ENCODE measurements at places on chromosomes 6 and 20.

DNA sequence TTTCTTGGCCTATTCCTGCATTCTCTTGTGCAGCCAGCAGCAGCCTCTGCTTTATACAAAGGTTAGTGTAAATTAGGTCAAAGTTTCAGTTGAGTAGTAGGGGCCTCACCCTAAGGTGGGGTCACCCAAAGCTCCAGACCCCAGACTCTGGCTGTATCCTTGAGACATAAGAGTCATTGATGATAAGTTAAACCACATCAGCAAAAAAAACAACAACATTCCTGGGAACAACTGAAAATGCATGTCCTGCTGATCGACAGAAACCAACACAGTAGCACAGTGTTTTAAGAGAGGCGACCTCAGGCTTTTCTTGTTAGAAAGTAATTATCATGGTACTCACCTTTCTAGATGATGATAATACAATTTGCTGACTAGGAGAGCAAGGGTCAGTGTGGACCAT is 52.6 kb downstream of the TFAP2A start:
- no peak for DNase-seq

GRCh38 chr6:154301086-154301625 is 55.4 kb downstream of the IPCEF1 start:
- DNase-seq: peak; percentile 33

DNA sequence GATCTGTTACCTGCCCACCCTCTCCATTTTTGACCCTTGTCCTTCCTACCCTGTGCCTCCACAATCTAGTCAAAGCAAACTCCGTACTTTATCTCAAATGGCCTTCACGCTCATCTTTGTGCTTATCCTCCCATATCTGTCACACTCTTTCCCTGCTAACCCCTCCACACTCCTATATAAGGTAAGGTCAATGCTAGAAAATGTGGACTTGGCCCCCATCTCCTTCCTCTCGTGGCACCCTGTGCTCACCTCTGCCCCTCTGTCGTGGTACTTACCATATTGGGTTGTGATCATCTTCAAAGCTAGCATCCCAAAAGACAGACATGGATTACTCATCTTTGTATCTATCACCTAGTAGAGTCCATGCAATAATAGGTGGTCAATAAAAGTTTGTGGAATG is 127.6 kb upstream of the FOXQ1 start:
- DNase-seq: no peak

- DNase-seq: peak; percentile 91
These were observed 271.2 kb downstream of the PRL start for GRCh38 chr6:22025468-22026163.

GRCh38 chr6:73691512-73691911 is 4.5 kb upstream of the CD109 start:
- DNase-seq: peak; percentile 38

DNA sequence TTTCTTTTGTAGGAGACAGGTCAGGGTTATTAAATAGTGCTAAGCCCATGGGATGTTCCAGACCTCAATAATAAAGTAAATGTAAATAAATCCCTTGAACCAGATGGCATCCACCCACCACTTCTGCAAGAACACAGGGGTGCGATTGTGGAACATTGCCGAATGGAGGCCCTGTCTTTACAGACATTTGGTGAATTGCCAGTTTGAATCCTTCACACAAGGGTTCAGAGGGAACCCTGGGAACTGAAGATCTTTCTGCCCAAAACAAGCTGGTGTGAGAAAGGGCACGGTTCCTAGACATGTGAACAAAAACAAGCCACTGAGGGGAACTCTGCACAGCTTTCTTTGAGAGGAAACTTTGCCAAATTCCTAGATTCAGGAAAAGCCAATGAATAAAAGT is 30.2 kb upstream of the RNF8 start:
- no peak for DNase-seq

- peak; percentile 48 for DNase-seq
These were observed 368.9 kb upstream of the SULF2 start for GRCh38 chr20:48154040-48154765.

DNA sequence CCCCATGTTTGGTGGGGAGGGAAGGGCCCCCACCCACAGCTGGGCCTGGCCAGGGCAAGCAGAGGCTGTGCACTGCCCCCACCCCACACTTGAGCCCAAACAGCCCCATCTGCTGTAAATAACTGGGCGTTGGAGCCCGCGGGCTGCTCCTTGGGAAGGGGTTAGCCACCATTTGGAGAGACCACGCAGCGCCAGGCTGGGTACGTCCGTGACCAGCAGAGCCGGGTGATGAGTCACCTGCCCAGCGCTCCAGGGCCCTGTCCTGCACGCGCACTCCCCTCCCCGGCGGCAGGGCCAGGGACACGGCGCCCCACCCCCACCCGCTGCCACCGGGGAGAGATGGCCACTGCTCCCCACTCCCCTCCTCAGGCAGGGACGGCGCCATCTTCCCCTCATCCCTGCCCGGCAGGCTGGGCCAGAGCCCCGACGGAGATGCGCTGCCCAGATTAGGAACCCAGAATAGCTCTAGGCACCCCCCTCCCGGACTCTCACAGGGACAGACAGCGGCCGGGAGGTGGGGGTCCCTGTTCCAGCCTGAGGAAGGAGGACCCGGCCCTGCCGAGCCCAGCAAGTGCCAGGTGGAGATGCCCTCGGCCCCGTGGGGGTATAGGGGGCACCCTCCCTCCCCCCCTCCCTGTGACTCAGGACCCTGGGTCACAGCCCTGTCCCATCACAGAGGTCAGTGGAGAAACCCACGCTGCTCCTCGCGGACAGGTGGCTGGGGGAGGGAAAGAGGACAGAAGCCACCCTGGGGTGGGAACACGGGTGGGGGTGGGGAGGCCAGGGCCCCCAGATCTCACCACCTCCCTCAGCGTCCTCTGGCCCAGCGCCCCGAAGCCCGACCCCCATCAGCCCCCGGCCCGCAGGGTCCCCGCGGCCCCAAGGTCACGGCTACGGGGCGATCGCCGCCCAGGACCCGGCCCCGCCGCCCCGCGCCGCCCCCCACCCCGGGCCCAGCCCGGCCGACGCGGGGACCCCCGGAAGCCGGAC is 642 bp downstream of the EEF1A2 start:
- peak; percentile 15 for DNase-seq

DNA sequence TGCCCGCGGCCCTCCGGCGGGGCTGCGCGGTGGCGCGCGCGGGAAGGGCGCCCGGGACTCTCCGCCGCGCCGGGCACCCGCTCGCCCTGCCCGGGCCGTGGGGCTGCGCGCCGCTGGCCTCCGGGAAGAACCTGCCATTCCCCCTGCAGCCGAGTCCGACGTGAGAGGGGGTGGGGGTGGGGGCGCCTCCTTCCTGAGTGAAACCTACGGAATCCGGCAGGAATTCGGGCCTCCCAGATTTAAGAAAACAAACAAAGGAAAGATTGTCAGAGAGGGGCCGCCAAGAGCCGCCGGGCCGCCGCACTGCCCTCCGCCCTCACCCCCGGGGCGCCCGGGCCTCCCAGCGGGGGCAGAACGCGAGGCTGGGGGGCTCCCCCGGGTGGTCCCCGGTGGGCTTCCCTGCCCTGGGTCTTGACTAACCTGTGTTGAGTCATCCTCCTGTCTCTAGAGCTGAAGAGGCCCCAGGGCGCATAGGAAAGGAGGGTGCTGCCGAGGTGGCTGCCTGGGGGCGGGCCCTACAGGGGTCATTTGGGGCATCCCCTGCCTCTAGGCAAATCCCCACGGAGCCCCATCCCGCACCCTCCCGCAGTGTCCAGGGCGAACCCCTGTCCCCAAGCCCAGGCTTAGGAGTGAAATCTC is 42.2 kb upstream of the FOXP4 start:
- DNase-seq: peak; percentile 85

Measured in fibroblast of skin of right biceps (primary cell).